ENCODE measurements at places on chromosomes 4 and X.

DNA sequence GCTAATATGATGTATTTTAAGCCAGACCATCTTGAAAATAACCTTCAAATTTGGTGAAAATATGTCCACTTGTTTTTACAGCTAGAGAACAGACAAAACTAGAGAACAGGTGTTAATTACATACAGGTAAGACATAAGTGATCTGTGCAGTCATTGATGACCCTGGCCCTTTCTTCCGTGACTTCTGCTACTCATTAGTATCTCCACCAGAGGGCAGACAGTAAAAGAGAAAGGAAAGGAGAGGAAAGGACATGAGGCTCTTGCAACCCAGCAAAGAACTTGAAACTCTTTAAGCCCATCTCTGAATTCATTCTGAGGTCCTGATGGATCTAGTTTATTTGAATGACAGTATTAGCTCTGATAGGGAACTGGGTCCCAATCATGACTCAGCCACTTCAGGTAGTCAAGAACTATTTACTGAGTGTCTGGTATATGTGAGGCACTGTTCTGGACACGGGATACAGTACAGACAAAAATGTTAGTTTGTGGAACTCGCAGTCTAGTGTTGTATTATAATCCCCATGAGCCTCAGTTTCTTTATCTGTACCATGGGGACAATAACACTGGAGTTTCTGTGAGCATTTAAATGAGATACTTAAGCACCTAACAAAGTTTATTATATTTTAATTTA, 121.0 kb upstream of the TEX13D start:
- DNase-seq, result peak; percentile 33

- DNase-seq, result no peak
Observed at GRCh38 chr4:104868958-104869357, 277.7 kb upstream of the TET2 start.

DNA sequence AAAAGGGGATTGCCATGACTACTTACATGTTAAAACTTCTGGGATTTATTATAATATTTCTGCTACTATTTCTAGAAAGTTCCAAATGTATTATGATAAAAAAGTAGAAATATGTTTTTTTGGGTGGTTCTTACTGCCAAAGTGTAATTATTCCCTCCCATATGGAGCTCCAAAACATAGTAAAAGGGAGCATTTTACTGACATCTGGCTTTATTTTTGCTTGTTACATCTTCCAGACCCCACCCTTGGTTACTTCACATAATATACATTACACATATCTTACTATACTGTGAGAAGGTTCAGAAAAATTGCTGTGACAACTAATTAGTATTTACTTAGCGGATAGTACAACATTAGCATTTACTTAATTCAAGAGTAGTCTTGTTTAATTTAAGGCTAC, 205.1 kb upstream of the TLL1 start:
- no peak for DNase-seq

- no peak for DNase-seq
Observed at GRCh38 chrX:148612431-148612830, 112.0 kb downstream of the AFF2 start.

DNA sequence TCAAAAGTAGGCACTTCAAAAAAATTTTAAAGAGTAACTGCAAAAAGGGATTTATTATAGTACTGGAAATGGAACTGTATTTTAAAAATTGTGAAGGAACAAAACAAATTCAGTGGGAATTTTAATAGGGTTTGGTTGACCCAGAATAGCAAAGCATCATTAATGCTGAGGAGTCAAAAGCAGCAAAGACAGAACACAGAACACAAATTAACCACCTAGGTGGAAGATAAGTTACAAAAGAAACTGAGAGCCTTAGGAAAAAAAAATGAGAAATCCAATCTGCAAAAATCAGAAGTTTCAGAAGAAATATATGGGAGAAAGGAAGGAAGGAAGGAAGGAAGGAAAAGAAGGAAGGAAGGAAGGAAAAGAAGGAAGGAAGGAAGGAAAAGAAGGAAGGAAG, 49.2 kb upstream of the NAF1 start:
- DNase-seq, result no peak

DNA sequence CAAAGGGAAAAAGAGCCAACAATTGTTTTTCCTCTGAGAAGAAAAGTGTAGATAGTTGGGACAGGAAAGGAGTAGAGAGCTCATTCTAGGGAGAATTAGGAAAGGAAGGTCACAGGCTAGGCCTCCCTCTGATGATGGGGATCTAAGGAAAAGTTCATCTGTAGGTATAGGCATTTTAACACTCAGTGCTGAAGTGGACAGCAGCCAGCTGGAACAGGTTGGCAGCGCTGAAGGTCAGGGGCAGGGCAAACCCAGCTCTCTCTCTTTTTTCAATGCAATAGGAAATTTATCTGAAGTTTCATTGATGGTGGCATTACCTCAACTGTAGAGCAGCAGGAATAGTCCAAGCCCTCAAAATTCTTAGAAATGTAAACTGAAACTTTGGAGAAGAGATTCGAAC, 98.5 kb upstream of the ETNPPL start:
- peak; percentile 39 for DNase-seq

GRCh38 chr4:118743867-118744266, 58.7 kb downstream of the METTL14 start:
- DNase-seq, result no peak

GRCh38 chr4:113162089-113162488, 112.6 kb downstream of the ANK2 start:
- no peak for DNase-seq

- DNase-seq, result no peak
Observed at GRCh38 chr4:113455061-113455460, 306.5 kb downstream of the CAMK2D start.

DNA sequence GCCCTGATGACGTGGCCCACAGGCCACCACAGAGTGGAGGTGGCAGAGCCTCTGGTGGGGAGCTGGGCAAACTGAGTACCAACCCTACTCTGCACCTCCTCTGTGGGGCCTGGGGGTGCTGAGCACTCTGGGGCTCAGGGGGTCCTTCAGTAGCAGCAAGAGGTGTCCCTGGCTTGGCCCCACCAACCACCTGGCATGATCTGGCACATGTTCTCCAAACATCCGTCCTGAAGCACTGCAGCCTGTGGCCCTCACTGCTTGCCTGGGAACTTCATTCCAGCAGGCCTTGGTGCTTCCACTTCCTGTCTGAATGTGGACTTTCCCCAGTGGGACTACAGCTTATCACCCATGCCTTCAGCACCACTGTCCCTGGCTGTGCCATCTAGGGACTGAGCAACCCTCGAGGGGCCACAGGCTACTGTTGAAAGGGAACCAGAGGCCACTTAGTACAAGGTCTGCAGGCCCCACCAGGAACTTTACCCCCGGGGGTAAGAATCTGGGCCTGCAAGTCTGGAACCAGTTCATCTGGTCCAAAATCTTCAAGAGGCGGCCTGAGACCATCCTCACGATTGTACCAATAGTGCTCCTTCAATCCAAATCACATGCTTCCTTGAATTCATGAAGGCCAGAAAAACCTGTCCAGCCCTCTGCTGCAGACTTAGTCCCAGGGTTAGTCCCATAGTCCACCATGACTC, 13.2 kb downstream of the TNIP2 start:
- no peak for DNase-seq

DNA sequence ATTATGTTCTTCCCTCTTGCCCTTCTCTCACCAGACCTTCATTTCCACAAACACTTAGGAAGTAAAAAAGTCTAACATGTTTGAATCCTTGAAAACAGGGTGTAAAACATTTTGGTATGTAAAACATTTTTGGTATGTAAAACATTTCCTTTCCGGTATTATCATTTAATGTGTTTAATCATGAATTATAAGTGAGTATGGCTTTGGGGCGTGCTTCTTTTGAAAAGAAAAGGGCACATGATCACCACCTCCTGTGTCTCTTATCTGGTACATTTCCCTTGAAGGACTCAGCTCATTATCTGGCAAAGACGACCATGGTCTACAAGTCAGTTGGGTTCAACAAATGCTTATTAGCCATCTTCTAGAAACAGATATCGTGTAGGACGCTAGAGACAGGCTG, 283.6 kb downstream of the FRMPD4 start:
- DNase-seq, result no peak

DNA sequence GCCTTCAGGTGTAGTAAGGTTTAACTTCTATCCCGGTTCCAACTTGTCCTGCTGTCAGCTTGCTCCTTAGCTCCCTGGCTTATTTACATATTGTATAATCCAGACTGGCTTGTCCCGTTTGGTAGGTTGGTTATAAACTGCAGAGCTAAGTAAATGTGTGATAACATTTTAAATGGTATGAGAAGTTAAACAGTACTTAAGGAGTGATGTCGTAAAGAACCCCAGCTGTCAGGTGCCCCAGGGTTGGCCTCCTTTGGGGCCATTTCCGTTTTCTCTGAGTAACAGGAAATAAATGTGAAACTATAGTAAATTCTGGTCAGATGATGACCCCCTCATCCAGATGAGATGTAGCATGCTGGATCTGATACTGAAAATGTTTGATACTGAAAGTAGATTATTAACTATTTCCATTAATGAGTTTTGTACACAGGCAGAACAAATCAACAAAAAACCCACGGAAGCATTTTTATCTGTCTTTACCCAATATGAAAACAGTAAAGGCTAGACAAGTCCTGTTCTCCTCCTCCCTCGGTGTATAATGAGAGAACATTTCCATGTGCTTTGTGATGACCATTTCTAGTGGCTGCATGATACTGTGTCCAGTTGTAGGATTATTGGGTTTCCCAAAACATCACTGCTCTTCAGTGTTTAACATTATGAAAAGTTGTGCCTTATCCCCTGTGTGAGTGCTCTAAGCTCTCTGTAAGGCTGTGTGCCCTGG, 22.4 kb downstream of the GAB1 start:
- peak; percentile 57 for DNase-seq

DNA sequence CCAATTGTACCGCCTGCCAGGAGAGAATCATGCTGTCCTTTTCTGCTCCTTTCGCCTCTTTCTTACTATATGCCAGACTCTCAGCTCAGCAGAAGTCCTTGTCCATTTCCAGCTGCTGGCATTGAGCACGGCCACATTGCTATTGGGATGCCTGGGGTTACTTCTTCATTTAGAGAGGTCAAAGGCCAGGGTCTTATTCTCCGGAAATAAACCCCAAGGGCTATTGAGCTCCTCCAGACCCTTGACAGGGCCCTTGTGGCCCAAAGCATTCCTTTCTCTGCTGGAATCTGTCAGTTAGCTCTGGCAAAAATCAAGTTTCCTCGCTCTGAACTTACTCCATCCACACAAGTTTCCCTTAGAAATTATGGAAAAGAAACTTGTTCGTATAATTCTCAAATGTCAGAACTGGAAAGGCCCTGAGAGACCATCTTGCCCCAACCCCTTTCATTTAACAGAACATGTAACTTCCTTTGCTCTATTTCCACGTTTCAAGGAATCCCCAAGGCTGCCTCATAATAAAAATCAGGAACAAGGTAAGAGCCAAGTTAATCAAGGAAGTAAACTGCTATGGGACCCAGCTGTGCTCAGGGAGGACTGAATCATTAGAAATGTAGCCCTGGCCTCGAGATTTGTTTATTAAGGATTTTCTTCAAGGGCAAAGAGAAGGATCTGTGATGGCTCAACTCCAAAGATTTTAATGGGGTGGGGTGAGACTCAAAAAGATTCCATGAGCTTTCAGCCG, 11.8 kb downstream of the AKAP4 start:
- DNase-seq, result no peak

- no peak for DNase-seq
Observed at GRCh38 chrX:124194901-124195300, 137.6 kb upstream of the TEX13D start.

DNA sequence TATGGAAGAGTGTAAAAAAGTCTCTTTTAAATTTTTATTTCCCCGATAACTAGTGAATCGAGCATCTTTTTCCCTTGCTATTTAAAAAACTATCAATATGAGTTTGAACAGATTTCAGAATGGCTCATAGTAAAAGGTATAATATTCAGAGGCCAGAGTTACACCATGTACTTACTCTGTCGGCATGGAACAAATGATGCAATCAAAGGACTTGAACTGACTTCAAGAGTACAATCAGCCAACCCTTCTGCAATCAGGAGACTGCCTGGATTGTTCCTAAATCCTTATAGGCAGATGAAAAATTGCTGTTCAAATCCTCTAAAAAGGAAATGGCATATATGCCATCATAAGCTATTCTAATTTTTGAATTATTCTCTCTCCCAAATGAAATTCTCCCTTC, 273.3 kb downstream of the SH2D1A start:
- DNase-seq, result no peak

DNA sequence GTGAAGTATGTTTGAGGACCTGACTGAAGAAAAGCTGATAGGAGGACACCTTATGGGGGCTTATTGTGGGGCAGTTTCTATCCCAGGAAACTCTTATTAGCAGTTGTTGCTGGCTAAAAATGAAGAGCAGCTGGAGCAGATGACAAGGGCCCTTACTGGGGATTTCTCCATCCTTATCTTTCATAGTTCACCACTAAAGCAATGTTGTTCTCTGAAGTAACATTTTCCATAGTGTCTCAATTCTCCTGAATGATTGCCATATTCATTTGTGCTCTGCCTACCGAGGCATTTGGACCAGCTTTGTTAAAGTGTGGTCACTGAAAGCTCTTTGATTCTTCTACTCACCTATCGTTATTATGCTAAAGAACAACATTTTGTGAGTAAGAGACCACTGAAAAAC, 7.7 kb downstream of the ENOX2 start:
- DNase-seq, result no peak

- no peak for DNase-seq
Observed at GRCh38 chr4:170589597-170590191, 499.9 kb upstream of the AADAT start.

GRCh38 chrX:41522081-41522480, 74.9 kb downstream of the NYX start:
- DNase-seq, result no peak

DNA sequence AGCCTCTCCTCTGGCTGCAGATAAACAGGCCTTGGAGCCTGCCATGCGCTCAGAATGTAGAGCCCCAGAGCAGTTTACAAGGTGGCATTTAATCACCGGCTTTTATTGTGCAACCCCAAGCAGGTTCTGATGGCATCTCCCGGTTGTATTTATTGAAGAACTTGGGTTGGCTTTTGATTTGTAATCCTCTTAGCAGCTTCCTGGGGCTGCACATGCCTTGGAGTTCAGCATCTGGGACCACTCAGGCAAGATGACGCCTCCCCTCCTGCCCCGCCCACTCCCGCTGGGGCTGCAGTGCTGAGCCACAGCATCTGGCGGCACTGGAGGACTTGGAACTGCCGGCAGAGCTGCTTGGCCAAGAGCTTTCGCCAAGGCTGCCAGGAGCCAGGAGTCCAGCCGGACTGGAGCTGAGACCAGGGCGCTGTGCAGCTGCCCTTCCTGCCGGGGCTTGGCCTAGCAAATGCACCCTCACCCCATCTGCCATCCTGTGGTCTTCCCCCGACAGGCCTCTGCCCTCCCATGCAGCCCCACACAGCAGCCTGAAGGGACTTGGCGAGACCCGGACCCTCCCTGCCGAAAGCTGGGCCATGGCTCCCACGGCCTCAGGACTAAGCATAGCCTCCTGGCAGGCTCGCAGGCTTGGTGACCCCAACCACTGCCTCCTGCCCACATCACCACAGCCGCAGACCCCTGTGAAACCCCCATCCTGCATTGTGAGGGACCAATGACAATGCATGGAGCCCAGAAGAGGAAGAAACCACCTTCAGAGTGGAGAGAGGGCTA, 5.4 kb downstream of the HTRA3 start:
- DNase-seq, result no peak
